ENCODE measurements at places on chromosomes 5 and 9.

GRCh38 chr5:134029156-134029555 lies 24.4 kb upstream of the VDAC1 start:
- DNase-seq, result no peak

- DNase-seq, result no peak
Observed at GRCh38 chr5:116696366-116696765, 121.7 kb upstream of the SEMA6A start.

DNA sequence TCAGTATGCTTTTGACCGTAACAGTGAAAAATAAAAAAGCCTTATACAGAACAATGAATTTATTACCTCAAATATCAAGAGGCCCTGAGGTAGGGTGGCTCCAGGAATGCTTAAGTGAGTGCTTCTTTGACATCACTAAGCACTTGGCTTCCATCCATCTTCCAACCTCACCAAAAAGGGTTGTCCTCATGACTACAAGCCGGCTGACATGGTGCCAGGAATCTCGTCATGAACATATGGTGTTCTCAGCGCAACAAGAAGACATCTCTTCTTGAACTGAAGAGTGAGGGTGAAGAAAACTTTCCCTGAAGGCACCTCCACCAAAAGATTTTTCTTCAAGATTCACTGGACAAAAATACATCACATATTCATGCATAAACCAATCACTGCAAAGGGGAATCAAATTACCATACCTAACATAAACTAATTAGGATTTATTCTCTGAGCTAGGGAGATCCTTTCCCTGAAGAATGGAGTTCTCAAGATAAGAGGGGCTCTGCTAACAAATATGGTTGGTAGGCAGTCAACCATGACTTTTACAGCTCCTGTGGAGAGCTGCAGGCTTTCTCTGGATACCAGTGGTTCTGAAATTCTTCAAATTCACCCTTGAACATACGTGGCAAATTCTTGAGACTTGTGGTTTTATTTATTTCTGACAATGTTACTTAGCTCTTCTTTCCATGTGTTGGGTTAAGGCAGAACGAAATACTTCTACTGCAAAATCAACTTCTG lies 49.5 kb downstream of the AGXT2 start:
- DNase-seq, result no peak

DNA sequence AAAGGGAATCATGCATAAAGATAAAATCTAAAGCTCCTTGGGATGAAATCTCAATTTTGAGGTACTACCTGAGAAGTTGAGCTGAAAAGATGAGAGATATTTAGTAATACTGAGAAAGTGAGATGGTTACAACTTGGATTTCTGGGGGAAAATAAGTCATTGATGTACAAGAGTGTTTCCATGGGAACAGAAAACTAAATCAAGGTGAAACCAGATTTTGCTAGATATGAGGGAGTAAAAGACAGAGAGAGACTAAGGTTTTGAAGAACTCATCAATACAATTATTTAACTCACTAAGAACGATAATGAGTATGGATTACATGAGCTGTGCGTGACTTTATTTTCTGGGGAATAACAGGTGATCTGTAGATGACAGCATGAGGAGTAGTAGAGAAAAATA lies 10.2 kb upstream of the ST8SIA4 start:
- no peak for DNase-seq

- DNase-seq, result no peak
Observed at GRCh38 chr9:81575956-81576355, 113.4 kb downstream of the TLE1 start.

DNA sequence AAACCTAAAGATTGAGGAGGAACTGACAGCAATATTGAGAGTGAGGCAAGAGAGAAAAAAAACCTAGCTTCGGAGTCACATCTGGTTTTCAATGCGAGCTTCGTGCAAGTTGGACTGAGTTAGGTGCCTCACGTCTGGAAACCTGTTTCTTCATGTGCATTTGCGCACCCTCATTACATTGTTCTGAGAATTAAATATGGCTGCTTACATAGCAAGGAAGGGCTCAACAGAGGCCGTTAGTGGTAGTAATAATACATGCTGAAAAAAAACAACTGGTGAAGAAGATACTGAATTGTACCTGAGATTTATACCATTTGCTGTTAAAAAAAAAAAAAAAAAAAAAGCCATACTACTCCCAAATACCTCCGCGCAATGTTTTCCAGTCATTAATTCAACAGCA lies 18.6 kb downstream of the DNAJA1 start:
- no peak for DNase-seq

- no peak for DNase-seq
Observed at GRCh38 chr9:71303351-71303750, 181.9 kb upstream of the TRPM3 start.

DNA sequence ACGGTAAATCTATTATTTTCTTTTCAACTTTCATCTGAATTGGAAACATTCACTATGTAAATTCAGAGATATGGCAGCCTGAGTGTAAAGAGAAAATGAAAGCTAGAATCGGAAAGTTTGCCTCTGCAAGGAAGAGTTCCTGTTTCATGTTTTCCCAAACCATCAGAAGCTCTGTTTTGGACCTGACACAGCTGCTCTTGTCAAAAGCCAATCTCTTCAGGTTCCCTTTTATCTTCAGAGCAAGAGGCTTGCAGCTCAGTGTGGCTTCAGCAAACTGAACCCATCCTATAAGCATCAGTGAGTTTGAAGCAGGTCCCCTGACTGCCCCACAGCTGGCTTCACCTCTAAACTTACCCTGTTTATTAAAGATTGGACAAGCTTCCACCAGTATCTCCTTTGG lies 1099.7 kb downstream of the DTWD2 start:
- DNase-seq, result no peak

Measured in activated CD8-positive, alpha-beta memory T cell treated with anti-CD3 and anti-CD28 coated beads for 1 hour (primary cell).